NCI-H526 (cell line): ENCODE measurements at places on chromosomes 1 and 21.

- DNase-seq, result no peak
Observed at GRCh38 chr1:53412285-53413174, 46.7 kb upstream of the DMRTB1 start.

GRCh38 chr1:165350840-165351239, 5.7 kb downstream of the LMX1A start:
- DNase-seq, result no peak

- peak; percentile 29 for DNase-seq
Observed at GRCh38 chr1:23555986-23556634, 3.2 kb downstream of the ID3 start.

GRCh38 chr1:18948048-18948912, 8.2 kb downstream of the IFFO2 start:
- no peak for DNase-seq

DNA sequence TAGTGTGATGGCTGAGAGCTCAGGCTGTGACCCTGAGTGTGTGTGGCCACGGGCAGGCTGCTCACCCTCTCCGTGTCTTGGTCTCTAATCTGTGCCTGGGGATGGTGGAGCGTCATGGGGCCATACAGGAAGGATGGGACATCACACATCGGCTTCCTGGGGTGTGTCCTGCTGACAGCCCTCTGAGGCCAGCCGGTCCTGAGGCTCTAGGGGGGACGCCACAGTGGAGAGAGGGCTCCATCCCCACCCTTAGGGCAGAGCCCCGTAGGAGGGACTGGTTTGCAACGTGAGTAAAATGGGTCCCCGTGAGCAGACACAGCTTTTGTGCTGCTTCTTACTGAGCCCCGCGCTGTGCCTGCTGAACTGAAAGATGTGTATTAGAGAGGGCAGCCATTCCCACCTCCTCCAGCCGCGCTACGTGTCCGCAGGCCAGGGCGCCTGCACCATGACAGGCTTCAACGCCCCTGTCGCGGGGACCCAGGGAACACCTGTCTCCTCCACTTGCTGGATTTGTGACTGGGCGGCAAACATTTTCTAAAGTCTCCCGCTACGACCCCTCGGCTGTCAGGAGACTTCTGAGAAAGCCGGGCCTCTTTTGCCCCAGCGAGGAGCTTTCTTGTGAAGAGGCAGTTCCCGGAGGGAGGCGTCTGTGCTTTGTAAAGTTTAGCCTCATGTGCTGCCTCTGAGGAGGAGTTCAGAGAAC, 8.1 kb downstream of the COL18A1 start:
- DNase-seq, result no peak

DNA sequence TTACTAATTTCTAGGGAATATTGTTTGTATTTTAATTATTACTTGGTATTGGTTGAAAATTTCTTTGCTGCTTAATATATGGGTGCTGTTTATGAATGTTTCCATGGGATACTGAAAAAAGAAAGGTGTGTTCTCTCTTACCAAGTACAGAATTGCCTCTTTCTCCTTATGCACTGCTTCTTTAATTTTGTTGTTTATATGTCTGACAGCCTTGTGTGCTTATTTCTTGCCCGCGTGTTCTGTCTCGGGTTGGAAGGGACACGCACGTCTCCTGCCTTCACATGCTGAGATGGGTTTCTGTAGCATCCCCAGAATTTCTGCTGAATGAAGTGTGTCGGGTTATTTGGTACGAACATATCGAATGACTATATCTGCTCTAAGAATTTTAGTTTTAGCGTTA, 51.1 kb downstream of the AGPAT3 start:
- no peak for DNase-seq

GRCh38 chr21:39581414-39581813, 31.3 kb upstream of the B3GALT5 start:
- no peak for DNase-seq
